ENCODE measurements at places on chromosomes 16 and 17.
A peak's percentile ranks its signal among the peaks of the same experiment; 100 is the strongest.

DNA sequence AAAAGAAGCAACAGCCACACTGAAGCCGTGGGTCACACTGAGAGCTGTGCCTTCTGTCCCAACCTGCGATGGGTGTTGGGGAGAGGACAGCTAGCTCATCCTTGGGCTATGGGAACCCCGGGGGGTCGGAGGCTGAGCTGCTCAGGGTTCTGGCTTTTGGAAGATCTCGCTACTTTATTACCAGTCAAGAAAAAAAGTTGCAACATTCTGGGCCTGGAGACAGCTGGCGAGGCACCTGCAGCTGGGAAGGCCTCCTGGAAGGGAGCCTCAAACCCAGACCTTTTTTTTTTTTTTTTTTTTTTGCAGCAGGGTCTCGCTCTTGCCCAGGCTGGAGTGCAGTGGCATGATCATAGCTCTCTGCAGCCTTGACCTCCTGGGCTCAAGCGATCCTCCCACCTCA lies 24.9 kb downstream of the TPSD1 start:
- DNase-seq: no peak

- peak; percentile 71 for DNase-seq
Observed at GRCh38 chr17:40922239-40922638, 15.2 kb downstream of the KRT23 start.

DNA sequence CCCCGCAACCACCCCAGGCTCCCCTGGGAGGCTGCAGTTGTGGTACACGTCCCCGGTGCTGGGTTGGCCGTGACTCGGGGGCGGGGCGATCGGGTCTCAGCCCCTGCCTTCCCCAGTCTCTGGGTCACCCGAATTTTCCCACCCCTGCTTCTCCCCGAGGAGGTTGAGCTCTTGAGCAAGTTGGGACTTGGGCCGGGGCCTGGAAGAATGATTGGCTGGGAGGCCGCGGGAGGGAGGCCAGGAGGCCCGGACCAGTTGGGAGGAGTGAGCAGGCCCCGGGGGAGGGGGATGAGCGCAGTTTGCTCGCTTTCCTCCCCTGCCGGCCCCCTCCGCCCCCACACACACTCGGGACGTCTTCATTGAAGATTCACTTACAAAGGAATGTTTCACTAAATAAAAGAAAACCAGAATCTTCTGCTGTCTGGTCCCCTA lies 4.5 kb upstream of the HEXIM1 start:
- DNase-seq: peak; percentile 89

DNA sequence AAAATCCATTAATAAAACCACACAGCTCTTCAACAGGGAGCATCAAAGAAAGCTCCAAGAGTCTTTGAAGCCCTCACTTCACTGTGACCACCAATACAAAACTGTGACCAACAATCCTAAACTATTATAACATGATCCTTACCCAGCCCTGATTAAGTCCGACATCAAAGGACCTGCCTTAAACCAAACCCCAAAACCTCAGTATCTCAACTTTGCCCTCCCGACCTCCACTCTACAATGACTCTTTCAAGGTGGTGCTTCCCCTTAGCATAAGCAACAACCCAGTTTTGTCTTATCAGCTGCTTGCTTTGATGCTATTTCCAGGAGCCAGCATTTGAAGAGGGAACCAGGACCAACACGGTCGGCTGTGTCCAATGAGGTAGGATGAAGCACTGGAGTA lies 8.5 kb upstream of the PRSS22 start:
- no peak for DNase-seq

DNA sequence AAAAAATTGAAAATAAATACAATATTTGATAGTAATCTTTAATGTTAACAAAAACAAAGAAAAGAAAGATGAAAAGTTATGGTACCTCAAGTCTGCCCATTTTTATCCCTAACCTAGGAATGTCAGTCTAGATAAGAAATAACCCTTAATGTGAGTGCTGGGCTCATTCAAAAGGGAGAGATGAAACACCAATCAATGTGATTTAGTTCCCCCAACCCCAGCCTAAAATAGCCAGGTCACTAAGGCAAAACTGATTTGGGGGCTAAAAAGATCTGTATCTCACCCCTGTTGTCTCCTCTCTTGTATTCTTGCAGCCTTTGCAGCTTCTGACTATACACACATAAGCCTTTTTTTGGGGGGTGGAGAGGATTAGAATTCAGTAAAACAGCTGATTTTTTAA lies 3.2 kb upstream of the IGF2BP1 start:
- DNase-seq: no peak

Data from fibroblast of upper back skin (primary cell).